ENCODE measurements at places on chromosomes 2 and 18. TPM values are rescaled to one million over a fixed set of nuclear protein-coding genes. Genes with fewer than 3 reads are reported as not detected.

- no peak for DNase-seq
Measured at GRCh38 chr2:157377861-157378260, 52.2 kb upstream of the ERMN start.

DNA sequence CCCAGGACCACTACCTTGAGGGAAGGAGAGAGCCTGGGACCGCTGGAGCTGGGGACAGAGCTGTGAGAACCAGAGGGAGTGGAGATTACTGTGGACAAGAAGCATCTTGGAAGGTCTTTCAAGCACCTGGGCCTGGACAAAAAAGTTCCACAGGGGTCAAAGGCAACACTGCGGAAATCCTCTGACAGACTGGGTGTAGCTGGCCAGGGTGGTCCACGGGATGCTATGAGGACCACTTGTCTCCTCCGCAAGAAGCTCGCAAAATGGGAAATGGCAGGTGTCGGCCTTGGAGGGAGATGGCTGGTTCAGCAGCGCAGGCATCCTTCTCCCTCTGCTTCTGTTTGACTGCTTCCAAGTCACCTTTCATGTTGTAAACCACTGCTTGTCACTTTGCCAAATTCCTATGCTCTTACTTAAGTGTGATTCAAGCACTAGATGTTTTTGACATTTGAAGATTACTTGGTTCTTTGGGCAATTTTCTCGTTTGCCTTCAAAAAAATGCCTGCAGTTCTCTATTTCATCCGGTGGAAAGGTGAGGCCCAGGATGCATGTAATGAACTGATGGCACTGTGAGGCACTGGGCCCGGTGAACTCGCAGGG lies 27.7 kb downstream of the KLHL29 start:
- peak; percentile 45 for DNase-seq

DNA sequence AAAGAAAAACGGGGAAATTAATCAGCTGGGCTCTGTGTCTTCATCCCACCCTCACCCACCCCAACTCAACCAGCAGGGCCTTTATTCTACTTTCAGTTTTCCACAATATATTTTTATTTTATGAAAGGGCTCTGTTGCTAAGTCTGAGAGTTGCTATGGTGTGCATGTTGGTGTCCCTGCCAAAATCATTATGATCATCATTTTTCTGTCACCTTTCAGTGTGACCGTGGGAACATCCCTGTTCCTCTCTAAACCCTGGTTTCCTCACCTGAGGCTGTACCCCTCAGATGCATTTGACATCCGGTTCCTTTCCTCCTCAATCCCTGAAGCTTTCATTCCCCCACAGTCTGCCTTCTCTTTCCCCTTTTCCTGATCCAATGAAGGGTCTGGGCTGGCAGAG lies 180.5 kb downstream of the ZFP36L2 start:
- DNase-seq = no peak

GRCh38 chr2:203898657-203899056 lies 31.1 kb downstream of the CTLA4 start:
- DNase-seq = no peak

GRCh38 chr18:3219241-3219630 lies 532 bp downstream of the MYOM1 start:
- DNase-seq = no peak

GRCh38 chr2:46409756-46410155 lies 69.6 kb upstream of the TMEM247 start:
- no peak for DNase-seq

FBXO48 gene
- total RNA-seq = 0.32 TPM

SIX2 gene
- total RNA-seq = under 0.01 TPM

DNA sequence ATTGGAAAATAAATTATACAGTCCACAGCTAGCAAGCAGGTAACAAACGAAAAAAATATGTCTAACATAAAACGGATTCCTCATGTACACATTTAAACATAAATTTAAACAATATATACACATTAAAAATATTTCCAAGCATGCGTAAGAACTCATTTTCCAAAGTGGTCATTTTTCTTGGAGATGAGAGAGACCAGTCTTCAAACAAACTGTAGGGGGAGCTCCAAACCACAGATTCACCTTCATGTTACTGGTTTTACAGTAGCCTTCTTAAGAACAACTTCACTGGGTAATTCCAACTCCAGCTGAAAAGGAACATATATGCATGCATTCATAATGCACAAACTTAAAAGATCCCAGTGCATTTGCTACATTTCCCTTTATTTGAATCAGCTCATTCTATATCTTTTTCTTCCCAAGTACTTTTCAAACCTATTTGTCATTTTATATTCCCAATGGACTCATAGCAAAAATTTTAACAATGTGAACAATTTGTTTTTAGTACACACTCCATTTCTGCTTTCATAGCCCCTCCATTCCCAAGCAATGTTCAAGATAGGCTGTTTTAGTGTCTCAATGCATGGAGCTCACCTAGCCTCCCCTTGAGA lies 4.7 kb upstream of the STAMBP start:
- DNase-seq = peak; percentile 90

DNA sequence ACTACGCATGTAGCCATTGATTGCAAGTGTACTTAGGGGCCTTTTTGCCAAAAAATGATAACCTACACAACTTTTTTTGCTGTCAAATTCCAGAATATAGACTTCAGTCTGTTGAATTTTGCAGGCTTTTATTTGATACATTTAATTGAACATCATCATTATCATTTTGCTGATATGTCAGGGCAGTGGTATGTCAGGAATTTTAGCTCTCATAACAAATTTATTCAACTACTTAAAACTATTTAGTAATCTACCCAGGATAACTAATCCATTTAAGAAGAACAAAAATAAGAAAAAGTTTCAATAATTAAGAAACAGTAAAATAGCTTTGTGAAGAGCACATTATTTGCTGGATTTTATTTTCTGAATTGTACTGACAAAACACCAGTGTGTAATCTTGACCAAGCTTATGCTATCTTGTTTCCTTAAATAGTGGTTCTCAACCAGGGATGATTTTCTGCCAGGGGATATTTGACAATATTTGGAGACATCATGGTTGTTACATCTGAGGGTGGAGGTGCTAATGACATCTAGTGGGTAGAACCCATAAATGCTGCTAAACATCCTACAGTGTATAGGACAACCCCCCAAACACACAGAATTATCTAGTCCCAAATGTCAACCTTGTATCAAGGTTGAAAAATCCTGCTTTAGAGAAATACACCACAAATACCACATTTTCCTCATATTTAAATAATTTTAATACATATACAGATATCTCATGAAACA lies 12.1 kb upstream of the TTN start:
- no peak for DNase-seq

OST4 gene
- total RNA-seq = 239 TPM

- DNase-seq = no peak
Measured at GRCh38 chr2:123179526-123179925, 845.6 kb upstream of the CNTNAP5 start.

DNA sequence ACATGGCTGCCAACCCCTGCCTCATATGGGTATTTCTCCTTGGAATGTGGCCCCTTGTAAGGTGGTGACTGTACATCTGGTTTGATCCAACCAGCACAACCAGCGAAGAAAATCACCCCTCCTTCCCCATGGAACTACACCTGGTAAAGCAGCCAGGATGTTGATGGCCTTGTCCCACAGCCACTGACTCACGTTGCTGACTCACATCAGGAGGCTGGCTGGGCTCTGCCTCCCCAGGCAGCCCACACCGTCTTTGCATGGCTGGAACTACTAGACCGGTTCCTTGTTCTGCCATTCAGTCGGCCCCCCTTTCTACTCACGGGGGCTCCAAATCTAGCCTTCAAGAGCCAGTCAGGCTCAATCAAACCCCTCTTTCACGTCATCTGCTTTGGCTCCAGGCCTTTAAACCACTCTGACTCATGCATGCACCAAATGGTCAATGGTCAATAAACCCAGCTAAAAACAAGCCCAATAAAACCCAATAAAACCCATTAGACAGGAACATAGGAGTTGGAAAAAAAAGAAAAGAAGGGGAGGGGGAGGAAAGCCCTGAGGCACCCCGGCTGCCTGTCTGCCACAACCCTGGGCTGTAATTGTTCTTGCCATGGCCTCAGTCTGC lies 114.8 kb downstream of the PLB1 start:
- peak; percentile 73 for DNase-seq

DNA sequence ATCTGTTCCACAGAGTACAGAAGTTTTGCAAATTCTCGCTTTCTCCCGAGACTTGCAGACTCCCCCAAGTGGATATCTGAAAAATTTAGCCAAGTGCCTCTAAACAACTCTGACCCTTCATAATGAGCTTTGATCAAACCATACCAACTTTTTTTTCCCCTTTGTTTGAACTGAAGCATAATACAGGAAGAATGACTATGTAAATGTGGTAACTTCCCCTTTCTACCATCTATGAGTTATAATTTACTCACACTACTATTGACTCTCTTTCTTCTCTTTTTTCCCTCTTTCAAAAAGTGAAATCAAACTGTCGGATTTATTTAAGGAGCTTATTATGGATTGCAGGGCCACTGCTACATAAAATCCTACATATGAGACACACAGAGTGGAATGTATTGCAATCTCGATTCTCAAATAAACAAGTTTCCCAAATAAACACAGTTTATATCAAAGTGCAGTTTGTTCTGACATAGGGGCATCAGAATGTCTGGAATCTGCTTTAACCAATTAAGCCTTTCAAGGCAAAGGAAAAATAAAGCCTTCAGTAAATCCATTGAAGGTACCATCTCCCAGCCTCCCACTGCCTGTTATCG lies 1.4 kb upstream of the ZNF804A start:
- DNase-seq = peak; percentile 58

SFXN5 gene
- total RNA-seq = 16.8 TPM

LTBP1 gene
- total RNA-seq = 33.7 TPM

GRCh38 chr2:48933828-48934497 lies 178.4 kb upstream of the LHCGR start:
- DNase-seq = no peak

DNA sequence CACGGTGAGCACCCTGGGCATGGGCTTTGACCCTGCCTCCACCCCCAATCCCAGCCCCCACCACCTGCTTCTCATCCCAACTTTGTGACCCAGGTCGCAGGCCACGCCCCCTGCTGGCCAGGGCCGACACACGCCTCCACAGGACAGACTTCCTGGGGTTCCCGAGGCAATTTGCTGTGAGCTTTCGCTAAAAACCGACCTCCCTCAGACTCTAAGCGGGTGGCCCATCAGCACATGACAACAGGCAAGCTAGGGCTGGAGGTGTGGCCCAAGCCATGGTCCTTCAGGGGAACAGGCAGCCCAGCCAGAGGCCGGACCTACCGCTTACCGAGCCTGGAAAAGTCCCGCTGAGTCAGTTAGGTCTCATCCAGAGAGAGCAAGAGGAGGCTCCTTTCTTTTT lies 31.9 kb downstream of the C1QL2 start:
- no peak for DNase-seq

- peak; percentile 10 for DNase-seq
Measured at GRCh38 chr2:98140210-98140609, 53.2 kb downstream of the VWA3B start.

- DNase-seq = peak; percentile 53
Measured at GRCh38 chr2:47737191-47737975, 45.6 kb upstream of the MSH6 start.

DNA sequence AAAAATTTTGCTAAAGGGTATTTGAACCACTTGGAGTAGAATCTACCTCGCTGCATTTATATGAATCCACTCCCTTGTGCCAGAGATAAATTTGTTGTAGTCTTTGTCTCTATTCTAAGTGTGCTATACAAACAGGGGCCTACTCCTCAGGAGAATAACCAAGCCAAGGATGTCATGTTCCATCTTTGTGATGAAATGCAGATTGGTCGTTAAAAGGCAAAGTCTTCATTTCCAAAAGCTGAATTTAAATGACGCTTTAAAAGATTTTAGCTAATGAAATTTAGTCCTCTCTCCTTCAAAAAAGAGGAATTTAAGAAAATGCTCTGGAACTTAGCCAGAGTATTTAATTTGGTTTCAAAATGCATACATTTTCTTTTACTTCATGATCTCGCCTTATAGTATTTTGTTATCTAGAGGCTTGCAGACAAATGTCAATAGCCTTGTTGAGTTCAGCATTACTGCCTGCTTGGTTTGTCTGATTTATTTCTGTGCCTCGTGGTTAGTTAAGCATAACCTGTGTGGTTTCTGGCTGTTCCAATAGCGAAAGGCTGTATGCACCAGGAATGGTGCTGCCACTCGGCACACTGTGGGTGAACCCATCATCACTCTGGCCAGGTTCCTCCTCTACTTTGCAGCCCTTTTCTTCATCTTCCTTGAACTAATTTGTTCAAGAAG lies 417.6 kb downstream of the ZNF521 start:
- no peak for DNase-seq

DNA sequence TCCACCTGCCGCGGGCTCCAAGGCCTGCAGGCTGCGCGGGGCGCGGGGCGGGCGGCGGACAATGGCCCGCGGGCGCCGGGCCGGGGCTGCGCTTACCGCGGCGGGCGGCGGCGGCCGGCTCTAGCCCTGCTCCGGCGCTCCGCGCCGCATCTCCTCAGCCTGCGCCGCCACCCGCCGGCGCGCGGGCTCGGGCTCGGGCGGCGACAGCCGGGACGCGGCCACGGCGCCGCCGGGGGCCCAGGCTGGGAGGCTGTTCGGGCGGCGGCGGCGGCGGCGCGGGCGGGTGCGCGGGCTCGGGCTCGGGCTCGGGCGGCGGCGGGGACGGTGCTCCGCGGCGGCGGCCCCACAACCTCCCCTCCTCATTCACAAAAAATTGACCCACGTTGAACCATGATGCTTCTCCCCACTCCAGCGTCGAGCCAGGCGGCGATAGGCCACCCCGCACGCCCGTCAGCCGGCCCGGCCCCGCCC lies at the start of gene HDAC4:
Gene HDAC4 (minus strand): TSS at position 425 of the 471 bp plus-strand sequence. CDS start 48,321 bp downstream, outside the sequence.
- no peak for DNase-seq

PMAIP1 gene
- total RNA-seq = 25.4 TPM

ZAP70 gene
- total RNA-seq = not detected

KCNF1 gene
- total RNA-seq = not detected

- no peak for DNase-seq
Measured at GRCh38 chr2:30232801-30233130, 1.4 kb downstream of the LBH start.

- no peak for DNase-seq
Measured at GRCh38 chr18:26071725-26072124, 18.7 kb downstream of the SS18 start.

- DNase-seq = peak; percentile 86
Measured at GRCh38 chr2:6372317-6372901, 493.3 kb downstream of the CMPK2 start.

ITGB6 gene
- not detected for total RNA-seq

- DNase-seq = no peak
Measured at GRCh38 chr18:45678441-45678840, 45.5 kb upstream of the SLC14A1 start.

DNA sequence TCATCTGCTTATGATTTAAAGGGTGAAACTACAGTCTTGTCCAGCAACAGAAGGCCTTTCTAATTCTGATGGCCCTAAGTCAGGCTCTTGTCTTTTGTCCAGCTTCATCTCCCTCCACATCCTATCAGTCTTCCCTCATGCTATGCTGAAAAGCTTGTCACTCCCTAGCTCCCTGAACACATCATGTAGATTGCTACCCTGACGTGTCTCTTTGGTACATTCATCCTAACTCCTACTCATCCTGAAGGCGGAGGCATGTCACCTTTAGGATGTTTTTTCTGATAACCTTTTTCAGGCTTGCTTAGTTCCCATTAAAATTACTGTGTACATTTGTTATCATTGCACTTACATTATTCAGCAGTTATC lies 78.4 kb upstream of the ARL5A start:
- DNase-seq = no peak

RNF125 gene
- total RNA-seq = under 0.01 TPM

GRCh38 chr2:64753399-64753798 lies 99.7 kb upstream of the SERTAD2 start:
- DNase-seq = no peak

GRCh38 chr2:20481798-20482405 lies 35.0 kb downstream of the RHOB start:
- DNase-seq = no peak
